ENCODE measurements at places on chromosomes 7 and 10.
A peak's percentile ranks its signal among the peaks of the same experiment; 100 is the strongest.

DNA sequence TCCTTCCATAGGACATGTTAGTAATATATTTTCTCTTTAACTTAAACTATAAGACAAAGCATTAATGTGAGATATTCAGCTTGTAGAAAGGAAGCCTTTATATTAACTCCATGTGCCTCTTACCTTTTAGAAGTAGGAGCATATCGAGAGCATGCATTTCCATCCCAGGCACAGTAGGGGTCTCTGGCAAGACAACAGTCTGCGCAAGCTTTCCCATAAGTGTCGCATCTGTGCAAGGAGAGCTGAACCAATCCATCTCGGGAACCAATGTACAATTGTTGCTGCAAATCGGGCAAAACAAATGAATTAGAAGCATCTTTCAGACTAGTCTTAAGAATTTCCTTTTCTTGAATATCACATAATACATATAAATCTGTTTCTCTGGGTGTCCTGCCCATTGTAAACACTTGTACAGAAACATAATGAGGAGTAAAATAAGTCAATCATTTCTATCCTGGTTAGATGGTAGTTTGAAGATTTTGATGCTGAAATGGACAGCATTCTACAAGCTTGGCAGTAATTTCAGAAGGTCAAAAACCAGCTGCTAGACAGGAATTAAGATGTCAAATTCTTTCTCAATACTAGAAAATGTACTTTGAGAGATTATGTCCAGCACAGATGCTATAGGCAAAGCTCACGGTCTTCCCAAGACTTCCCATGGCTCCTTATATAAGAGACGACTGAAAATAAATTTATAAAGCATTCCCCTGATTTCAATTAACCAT is 171.8 kb downstream of the SEMA3D start:
- no peak for DNase-seq

DNA sequence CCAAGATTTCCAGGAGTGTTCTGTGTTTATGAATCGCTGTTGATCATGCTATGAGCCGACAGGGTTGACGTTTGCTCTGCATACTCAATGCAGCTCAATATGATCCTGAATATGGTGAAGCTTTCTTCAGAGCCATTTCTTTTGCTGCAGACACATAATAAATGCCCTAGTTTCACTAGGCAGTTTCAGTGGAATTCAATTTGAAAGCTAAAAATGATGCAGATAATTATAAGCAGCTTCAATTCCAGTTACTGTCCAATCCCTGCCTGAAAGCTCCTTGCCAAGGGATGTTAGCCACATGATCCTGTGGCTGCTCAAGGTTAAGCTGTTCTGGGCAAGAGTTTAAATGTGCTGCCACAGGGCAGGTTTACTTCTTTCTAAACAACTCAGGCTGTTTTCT is 805.6 kb downstream of the NRG3 start:
- no peak for DNase-seq

DNA sequence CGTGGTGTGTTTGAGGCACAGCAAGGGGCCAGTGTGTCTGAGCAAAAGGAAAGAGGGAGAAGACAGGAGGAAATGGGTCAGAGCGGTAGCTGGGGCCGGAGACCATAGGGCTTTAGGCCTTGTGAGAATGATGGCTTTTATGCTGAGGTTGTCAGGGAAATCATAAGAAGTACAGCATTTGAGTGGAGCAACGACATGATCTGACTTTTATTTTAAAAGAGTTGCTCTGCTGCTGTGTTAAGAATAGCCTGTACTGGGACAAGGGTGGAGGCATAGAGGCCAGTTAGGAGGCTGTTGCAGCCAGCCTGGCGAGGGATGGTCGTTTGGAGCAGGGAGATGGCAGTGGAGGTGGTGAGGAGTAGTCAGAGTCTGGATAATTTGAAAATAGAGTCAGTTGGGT is 174.3 kb downstream of the SNX10 start:
- no peak for DNase-seq

DNA sequence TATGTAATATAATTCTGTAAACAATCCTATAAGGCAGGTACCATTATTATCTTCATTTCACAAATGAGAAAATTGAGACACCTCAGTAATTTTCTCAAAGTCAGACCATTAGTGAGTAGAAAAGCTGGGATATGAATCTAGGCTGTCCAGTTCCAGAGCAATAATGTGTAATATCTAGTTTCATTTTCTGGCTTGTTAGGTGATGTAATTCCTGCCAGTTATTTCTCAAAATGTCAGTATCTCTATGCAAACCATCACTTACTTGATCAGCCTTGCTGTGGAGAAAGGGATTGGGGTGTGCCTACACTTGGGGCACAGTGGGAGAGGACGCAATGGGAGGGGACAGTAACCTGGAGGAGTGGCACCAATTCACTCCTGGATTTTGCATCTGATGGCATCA is 157.5 kb downstream of the LYZL1 start:
- no peak for DNase-seq

GRCh38 chr10:74072503-74072902 is 74.6 kb downstream of the VCL start:
- no peak for DNase-seq

GRCh38 chr7:136728945-136729344 is 139.5 kb upstream of the CHRM2 start:
- no peak for DNase-seq

DNA sequence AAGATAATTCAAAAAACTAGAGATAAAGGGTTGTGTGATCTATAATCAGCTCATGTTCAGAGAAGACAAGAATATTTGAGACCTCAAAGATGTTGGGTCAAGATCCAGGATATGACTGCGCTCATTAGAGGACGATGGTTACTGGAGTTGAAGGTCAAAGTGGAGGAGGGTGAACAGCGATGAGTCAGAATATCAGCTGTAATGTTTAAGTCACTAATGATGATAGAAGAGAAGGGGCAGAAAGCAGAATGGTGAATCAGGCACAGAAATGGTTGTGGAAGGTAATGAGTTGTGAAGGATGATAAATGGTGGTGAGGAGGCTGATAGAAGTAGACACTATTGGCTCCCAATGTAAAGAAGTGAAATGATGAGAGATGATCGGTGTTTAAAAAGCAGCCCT is 540.3 kb downstream of the INHBA start:
- no peak for DNase-seq

GRCh38 chr7:2892549-2892948 is 48.4 kb upstream of the GNA12 start:
- no peak for DNase-seq

- no peak for DNase-seq
Observed at GRCh38 chr7:24948739-24949138, 31.2 kb downstream of the OSBPL3 start.

GRCh38 chr7:155885167-155886155 is 73.2 kb upstream of the SHH start:
- peak; percentile 50 for DNase-seq

All from non-pigmented ciliary epithelial cell (primary cell).